ENCODE measurements at places on chromosomes 3 and 15.

GRCh38 chr3:125683067-125683829, 88.0 kb upstream of the OSBPL11 start:
- no peak for DNase-seq

- no peak for DNase-seq
Measured at GRCh38 chr3:176798680-176799079, 398.6 kb downstream of the TBL1XR1 start.

GRCh38 chr3:193902607-193903511, 233.1 kb upstream of the HES1 start:
- no peak for DNase-seq

- no peak for DNase-seq
Measured at GRCh38 chr15:68658641-68659358, 80.0 kb downstream of the CORO2B start.

DNA sequence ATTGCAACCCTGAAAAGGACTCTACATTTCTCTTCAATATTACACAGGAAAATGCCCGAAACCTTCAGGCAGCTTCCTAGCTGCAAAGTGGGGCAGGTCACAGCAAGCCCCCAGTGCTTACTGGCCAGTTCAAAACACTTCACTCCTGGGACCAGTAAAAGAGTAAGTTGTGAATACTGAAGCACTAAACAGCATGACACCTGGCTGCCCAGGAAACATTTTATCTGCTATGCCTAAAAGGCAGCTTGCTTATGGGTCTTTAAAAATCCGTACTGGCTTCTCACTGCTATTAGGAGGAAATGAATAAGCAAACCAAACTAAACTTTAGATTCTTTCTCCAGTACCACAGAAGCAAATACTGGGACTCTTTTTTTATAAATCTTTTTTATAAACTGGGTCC, 457.9 kb upstream of the ALCAM start:
- DNase-seq: no peak

DNA sequence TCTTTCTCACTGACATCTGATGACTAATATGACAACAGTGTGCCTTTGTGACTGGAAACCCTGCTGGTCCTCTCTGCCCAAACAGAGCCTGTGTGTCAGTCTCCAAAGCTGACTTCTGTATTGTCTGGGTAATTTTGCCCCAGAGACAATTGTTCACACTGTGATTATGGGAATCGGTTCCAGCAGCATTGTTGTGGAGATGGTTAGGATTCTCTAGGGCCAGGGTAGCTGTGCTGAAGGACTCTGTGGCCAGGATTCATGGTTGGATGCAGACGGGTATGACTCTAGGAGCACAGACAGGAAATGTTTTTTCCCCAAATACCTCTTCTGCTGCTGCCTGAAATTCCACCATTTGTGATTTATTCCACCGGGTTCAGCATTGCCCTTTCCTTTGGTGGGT, 57.5 kb upstream of the ITGA11 start:
- no peak for DNase-seq

DNA sequence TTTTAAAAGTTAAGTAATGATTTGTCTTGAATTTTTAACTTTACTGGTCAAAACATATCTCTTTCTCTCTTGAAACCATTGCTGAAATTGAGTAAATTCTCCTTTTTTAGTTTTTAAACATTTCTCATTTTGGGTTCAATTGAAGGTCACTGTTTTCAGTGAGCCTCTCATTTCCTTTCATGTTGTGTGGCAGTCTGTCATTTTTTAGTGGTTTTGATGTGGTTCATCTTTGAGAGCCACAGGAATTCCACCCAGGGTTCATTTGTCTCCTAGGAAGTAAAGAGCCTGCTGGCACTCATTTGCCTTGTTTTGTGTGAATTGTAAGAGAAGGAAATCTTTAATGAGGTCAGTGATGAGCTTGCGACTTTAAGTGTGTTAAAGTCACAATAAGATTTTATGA, 10.4 kb downstream of the CLDN11 start:
- DNase-seq: no peak

DNA sequence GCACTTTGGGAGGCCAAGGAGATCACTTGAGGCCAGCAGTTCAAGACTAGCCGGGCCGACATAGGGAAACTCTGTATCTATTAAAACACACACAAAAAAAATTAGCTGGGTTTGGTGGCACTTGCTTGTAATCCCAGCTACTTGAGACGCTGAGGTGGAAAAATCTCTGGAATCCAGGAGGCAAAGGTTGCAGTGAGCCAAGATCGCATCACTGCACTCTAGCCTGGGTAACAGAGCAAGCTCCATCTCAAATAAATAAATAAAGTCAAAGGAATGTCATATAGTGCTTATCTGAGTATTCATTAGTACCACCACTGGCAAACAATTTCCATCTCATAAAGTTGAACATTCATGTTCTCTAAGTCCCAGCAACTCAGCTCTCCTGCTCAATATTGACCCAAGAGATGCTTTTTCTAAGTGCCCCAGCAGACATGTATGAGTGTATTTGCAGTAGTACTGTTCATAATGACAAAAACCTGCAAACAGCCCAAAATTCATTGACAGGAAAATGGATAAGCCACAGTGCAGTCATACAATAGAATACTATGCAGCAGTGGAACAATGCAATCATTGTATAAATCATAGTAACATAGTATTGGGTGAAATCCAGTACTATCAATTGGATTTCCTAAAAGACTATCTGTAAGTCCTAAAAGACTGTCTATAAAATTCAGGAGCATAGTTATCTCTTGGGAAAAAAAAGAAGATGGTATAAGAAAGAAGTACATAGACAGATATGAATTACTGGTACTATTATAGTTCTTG, 751.5 kb upstream of the LMCD1 start:
- DNase-seq: no peak

DNA sequence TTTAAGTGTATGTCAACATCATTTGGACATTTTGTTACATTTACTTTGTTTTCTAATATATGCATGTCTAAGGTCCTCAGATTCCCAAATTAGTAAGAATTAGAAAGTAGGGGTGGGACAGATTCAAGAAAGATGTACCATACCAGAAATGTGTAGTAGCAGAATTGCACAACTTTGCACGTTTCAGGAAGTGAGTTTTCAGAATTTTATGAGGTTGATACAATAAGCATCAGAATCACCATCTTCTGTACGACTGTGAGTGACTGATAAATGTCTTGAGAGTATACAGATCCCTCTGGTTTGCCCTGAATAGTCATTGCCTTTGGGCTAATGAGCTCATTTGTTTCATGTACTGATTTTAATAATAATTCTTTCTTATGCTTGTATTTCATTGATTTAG, 9.3 kb downstream of the ARIH2 start:
- no peak for DNase-seq

GRCh38 chr15:57532731-57533447, 58.8 kb upstream of the MYZAP start:
- no peak for DNase-seq

GRCh38 chr15:63146684-63147083, 10.6 kb downstream of the RPS27L start:
- no peak for DNase-seq

GRCh38 chr3:156516961-156517360, 38.0 kb downstream of the SSR3 start:
- DNase-seq: no peak

DNA sequence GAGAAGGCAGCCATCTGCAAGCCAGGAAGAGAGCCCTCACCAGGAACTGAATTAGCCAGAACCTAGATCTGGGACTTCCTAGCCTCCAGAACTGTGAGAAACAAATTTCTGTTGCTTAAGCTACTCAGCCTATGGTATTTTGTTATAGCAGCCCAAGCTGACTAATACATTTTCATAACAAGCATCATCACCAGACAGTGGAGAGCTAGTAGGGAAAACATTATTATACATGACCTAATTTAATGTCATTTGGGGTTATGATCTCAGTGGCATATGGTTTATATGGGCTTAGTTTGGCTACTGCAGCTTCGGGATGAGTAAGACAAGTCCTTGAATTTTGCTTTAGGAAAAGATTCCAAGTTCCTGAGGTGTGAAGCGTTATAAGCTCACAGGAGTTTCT, 35.6 kb downstream of the LNP1 start:
- DNase-seq: no peak

DNA sequence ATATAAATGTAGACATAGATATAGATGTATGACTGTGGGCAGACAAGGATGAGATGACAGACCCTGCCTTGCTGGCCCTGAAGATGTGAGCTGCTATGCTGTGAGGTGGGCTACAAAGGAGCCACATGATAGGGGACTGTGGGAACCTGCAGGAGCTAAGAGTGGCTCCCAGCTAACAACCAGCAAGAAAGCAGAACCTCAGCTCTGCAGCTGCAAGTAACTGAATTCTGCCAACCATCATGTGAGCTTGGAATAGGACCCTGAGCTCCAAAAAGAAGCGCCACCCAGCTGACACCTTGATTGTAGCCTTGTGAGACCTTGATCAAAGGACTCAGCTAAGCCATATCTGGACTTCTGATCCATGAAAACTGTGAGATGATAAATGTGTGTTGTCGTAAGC, 123.3 kb upstream of the GRM7 start:
- DNase-seq: no peak

DNA sequence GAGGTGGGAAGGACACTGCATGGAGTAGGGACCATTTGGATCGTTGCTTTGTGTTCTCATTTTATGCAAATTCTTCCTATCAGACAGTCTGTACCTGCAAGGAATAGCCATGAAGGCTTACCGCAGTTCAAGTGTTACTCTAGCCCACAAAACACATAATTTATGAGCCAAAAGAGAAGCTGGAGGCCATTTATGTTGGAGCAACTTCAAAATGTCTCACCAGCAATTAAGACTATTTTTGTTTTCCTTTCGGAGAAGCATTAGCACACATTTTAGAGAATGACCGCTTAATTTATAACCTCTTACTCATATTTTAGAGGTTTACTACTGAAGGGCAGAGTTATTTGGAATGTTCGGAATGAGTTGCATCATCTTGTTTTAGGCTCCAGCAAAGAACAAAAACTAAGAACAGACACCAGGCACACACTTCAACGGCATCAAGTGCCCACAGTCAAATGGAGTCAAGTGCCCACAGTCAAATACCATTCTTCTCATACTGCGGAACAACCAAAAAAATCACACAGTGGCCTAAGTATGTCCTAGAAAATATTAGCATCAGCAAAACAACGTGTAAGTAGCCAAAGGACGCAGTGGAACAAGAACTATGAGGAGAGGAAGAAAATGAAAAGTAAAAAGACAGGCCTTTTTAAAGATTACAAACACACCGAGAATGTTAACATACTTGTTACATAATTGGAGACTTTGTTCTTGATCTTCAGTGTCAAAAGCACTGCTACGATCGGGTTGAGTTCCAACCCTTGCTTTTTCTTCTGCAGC, 17.5 kb upstream of the GOLGA8J start:
- DNase-seq: no peak

GRCh38 chr3:78606756-78607155, 1161.0 kb downstream of the ROBO1 start:
- no peak for DNase-seq

GRCh38 chr3:127321371-127321770, 33.5 kb upstream of the PRR20G start:
- no peak for DNase-seq

DNA sequence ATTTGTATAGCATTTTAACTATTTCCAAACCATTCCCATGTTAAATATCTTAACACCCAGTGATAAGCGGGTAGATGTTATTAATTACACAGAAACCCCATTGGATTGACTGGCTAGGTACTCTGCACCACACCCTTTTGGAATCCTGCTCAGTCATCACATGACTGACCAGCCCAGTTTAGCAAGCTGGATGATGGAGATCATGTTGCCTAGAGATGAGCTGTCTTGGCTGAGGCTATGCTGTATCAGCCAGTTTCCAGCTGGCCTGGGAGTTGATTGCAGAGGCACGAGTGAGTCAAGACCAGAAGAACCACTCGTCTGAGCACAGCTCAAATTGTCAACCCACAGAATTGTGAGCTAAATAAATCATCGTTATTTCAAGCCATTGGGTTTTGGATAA, 124.6 kb downstream of the ZNF621 start:
- DNase-seq: no peak

- peak; percentile 21 for DNase-seq
Measured at GRCh38 chr3:196726788-196727675, 12.6 kb upstream of the PAK2 start.

GRCh38 chr3:181464033-181464694, 247.6 kb upstream of the SOX2 start:
- no peak for DNase-seq

DNA sequence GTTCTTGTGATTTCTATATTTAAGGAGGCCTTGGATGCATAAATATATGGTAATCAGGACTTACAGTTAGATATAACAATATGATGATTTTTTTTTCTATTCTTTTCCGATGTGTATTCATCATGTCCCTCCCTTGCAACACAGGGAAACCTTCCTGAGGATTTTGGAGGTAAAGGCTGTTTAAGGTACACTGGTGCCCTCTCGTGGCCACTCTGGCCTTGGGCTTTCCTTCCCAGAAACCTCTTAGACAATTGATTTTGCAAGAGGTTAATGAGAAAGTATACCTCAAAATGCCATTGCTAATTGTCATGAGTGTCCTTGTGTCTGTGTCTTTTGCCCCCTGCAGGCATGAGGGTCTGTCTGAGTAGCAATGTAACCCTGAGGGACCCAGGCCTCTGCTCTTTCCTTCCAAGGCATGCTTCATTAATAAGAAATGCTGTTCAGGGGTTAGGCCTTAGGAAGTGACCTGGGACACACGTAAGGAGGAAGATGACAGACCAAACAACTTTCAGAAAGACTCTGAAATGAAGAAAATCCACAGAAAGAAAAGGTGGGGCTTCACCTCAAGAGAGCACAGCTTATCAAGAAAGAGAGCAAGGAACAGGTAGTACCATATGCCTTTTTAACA, 70.3 kb upstream of the PPP2R3A start:
- DNase-seq: peak; percentile 49

- DNase-seq: no peak
Measured at GRCh38 chr3:151504606-151505005, 43.7 kb upstream of the IGSF10 start.

DNA sequence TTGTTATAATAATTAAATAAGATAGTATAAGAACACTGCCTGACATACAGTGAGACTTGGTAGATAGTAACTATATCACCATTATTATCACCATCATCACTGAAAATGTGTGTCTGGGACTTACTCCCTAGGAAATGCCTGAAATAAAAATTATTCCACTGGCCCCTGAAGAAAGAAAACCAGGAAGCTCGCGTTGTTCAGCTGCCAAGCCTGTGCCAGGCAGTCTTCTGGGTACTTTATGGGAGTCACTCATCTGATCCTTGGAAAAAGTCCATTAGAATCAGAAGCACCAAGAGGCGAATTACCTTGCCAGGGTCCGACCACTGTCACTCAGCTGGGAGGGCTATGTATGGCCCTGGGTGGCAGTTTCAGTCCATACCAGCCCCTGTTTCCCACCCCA, 220.3 kb upstream of the TPM1 start:
- no peak for DNase-seq

All from smooth muscle cell of the brain vasculature (primary cell).